CD8-positive, alpha-beta memory T cell (primary cell): ENCODE measurements at places on chromosomes 2 and 18.

GRCh38 chr18:46298511-46298910 lies 194.3 kb downstream of the HAUS1 start:
- DNase-seq, result no peak

DNA sequence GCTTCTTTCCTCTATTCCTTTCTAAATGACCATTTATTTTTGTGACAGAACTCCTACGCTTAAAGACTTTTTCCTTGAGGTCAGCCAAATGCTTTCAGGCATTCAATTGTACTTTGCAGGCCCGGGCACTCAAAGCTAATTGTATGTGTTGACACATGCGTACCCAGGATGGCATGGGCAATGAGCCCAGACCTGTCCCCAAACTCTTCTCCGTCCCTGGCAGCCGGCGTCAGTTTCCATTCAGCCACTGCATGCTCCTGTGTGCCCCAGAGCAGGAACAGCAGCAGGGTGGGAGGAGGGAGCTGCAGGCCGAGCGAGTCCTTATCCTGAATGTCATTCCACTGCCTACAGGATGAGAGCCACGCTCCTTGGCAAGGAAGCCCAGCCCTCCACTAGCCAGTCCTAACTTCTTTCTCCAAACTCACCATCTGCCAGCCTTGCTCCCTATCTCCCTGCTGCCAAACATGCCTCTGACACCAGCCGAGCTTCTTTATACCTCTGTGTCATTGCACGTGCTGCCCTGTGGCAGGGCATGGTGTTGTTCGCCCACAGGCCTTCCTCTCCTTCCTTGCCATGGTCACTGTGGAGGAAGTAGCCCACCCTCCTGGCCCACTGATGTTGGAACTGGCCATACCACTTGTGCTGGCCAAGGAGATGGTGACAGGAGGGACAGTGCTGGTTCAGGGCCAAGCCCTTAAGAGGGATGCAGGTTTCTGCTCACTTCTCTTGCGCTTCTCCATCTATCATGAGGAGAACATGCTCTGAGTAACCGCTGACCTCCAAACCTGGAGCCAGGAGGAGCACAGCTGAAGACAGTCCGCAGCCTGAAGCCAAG lies 116.9 kb upstream of the FHL2 start:
- no peak for DNase-seq

GRCh38 chr2:118699447-118700175 lies 147.8 kb downstream of the EN1 start:
- DNase-seq, result no peak

GRCh38 chr2:118046634-118047210 lies 32.9 kb upstream of the CCDC93 start:
- no peak for DNase-seq

DNA sequence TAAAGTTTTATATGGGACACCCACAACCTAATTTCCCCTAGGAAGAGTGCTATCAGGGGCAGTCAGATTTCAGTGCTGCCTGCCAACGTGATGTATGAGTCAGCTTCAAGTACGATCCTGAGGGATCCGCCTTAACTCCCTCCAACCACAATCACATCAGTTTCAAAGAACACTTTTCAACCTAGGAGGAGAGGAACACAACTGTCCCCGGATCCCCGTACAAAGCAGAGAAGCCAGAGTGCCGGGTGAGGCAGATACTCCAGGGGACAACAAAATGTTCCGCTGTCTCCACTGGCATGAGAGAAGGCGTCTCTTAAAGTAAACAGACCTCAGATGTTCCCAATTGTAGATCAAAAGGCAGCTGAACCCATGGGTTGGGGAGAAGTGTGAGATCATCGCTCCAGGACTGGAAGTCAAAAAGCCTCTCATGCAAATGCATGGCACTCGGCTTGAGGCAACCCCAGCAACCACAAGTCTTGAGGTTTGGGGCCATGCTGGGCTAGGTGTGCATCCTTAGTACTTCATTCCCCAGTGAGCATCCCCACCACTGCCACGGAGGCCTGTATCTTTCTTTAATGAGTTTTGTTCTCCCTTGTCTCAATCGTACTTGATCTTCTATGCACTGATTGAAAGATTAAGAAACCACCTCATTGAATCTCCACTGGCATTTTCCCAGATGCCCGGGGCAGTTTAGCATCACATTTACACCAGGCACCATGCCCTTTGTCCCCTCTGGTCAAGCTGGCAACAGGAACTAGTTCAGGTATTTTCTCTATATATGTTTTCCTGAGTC lies 91.0 kb upstream of the CCBE1 start:
- DNase-seq, result no peak

GRCh38 chr2:28545590-28546200 lies 49.8 kb downstream of the PLB1 start:
- peak; percentile 16 for DNase-seq

GRCh38 chr2:186827862-186828492 lies 21.0 kb downstream of the ZSWIM2 start:
- DNase-seq, result no peak

DNA sequence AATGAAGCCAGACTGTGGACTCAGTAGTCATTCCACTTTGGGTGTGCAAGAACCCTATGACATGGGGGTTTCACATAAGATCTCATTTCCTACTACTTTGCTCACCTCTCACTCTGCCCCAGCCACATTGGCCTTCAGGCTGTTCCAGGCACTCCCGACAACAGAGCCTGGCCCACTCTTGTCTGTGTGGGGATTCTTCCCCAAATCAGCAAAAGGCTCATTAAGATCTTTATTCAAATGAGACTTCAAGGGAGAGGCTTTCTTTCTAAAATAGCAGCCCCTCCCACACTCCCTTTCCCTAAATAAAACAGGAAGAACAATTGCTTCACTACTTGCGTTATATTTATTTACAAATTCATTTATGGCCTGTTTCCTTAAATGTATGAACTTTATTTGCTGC lies 3.5 kb upstream of the CDC42EP3 start:
- DNase-seq, result no peak

DNA sequence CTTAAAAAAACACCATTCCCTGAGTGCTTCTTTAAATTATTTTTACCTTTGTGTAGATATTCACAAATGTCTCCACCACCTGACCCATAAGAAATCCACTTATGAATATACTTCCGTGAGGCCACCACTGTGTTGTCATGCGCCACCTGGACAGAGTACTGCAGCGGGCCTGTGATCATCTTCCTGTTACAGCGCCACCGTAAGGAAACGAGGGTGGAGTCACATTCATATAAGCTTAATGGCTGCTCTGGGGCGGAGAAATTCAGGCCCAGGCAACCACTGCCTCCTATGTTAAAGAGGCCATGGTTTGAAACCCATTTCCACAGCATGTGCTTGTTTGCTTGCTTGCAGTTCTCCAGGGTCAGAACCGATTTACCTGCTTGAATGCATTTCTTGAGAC lies 17.7 kb downstream of the PLA2R1 start:
- no peak for DNase-seq

DNA sequence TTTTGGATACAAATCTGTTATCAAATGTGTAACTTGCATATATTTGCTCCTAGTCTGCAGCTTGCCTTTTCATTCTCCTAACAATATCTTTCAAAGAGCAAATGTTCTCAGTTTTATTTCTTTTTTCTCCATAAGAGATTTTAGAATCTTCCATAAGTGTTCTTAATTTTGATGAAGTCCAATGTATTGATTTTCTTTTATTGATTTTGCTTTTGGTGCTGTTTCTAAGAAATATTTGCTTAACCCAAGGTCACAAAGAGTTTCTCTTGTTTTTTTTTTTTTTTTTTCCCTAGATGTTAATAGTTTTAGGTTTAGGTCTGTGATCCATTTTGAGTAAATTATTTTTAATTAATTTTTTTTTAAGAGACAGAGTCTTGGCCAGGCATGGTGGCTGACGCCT lies 75.8 kb upstream of the SPRED2 start:
- DNase-seq, result no peak

DNA sequence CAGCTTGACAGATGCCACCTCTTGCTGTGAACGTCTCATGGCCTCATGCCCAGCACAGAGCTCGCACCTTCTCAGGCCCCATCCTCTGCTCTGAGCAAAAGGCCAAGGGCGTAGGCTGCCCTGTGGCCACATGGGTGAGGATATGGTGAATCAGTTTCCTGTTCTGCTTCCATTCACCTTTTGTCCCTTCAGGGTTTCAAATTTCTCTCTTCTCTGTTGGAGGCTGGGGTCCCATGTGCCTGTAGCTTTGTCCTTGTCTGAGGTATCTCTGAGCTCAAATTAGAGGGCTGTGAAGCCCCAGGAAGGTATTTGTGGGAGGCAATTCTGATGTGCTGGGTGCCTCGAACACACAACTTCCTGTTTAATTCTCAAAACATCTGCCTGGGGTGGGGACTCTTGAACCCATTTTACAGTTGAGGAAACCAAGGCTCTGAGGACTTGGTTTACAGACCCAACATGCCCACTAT lies 29.0 kb downstream of the ZAP70 start:
- DNase-seq, result no peak
